ENCODE measurements at places on chromosomes 6 and 20.

DNA sequence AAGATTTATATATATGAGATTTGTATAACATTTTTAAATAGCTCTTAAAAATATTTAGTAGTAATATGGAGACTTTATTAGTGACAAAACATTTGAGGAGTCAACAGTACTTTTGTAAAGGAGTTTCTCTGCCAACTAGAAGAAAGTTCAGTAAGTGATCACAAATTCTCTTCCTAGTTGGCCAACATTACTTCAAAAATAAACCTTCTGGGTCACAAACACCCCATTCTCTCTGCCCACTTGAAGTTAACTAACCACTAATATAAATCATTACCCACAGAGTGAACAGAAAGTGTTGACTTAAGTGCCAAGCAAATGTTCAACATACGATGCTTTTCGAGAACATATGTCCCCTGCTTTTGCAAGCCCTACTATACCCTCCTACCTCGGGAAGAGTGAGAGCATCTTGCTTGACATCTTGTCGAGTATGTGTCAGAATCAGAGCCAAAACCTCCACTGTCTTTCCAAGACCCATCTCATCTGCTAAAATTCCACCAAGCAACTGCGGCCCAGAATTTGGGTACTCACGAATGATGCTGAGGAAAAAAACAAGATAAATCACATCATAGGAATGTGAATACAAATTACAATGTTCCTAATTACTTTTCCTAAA lies 16.9 kb downstream of the SHPRH start:
- no peak for DNase-seq

GRCh38 chr6:37369321-37370201 lies 15.8 kb downstream of the RNF8 start:
- DNase-seq, result no peak

DNA sequence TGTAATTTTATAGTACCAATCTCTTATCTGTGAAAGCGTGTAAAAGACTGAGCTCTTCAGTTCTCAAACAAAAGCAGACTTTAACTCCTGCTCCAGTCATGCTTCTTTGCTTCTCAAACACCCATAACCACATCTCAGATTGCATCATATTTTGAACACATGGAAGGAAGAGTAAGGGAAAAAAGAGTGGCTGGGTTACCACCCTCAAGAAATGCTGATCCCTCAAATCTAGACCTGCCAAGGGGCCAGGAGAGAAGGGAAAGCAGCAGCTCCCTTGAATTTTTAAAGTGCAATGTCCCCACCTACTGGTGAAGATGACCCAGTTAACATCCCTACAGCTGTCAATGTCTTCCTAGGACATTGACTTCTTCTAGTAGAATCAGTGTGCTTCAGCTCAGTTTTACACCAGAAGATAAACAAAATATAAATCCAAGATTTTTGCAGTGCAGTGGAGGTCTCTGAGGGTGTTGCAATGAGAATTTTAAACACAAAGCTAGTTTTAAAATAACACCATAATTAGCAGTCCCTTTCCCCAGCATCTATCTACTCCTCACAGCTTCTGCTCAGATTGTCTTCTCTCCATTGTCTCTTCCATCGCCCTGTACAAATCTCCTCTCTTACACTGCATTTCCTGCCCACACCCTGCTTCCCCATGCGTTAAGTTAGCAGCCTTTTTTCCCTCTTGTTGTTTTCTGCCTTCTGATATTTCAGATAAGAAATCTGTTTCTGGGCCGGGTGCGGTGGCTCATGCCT lies 22.6 kb upstream of the HLA-DQB2 start:
- no peak for DNase-seq

GRCh38 chr6:47342824-47343223 lies 33.1 kb upstream of the TNFRSF21 start:
- DNase-seq, result no peak

- DNase-seq, result no peak
Measured at GRCh38 chr6:52360601-52361413, 1.1 kb upstream of the PAQR8 start.

GRCh38 chr6:134816300-134816699 lies 133.6 kb downstream of the ALDH8A1 start:
- DNase-seq, result no peak

DNA sequence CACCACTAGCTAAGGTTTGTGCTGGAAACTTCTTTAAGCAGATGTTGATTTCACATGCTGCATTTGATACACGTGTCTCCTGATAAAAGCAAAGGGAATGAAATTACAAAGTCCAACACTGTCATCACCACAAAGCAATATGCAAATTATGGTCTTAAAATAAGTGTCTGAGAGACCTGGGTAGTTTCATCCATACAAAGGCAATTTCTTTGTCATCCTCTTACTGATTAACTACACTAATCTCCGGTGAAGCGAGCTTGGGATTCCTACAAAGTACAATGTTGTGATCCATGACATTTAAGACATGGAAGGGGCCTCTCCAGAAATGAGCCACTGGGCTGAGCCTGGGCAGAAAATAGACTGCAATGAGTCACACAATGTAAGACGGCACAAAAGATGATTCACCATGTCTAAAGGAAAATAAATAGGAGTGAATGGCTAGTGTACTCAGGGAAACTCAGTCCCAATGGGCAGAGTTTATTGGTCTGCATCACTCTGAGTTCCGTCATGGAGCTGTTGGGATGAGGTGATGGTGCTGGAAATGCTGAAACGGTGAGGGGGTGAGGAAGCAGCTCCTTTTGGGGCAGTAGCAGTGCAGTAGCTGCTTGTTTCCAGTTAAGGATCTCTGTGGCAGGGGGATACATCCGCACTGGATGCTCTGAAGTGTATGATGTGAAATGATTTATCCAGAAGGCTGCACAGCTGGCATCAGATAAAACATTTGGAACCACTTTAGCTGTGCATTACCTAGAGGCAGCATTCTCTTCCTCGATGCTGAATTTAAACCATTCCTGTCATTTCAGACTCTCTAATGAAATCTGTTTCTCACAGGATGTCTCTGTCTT lies 103.3 kb downstream of the IBTK start:
- DNase-seq, result no peak

DNA sequence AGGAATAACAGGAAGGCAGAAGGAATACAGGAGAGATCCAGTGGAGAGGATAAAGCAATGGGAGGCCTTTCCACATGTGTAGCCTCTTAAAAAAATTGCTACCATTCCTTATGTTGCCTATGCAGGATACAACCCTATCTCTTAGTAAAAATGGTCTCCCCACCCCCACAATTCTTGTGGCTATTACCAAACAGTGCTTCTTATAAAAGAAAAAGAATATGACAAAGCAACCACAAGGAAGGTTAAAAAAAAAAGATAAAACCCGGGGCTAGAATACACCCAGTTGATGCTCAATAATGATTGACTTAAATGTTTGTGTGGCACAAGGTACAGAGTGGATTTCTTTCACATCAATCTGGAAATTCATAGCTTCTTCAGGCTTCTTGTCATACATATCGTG lies 250.9 kb downstream of the HIVEP2 start:
- DNase-seq, result no peak

DNA sequence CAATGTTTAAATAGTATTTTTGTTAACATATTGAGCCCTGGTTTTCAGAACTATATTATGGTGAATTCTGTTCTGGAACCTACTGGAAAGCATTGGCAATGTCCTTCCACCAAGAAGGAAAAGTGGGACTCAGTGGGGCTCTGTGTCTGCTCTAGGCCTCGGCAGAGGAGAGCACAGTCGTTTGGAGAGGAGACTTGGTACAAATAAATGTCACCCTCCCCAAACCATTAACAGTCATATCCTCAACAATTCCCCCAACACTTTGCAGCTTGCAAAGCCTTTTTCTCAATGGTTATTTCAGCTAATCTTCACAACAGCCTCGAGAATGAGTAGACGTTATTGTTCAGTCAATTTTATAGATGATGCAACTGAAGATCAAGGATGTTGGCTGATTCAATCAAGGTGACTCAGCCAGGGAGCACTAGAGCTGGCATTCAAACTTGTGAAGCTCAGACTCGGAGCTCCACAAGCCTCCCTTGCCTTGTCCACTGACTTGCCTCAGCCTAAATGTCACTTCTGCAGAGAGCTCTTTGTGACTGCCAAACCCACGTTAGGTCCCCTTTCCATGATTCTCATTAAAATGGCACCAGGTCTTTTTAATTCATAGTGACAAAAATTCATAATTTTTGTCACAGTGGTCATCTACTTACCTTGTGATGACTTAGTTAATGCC lies 60.6 kb downstream of the TOX2 start:
- no peak for DNase-seq

DNA sequence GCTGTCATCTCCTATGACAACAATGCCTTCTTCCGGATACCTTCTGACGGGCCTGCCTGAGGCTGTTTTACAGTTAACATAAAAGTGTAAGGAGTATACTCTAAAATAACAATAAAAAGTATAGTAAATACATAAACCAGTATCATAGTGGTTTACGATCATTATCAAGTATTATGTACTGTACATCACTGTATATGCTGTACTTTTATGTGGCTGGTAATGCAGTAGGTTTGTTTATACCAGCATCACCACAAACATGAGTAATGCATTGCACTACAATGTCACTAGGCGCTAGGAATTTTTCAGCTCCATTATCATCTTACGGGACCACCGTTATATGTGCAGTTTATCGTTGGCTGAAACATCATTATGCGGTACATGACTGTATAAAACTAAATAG lies 76.5 kb downstream of the VEGFA start:
- DNase-seq, result no peak

DNA sequence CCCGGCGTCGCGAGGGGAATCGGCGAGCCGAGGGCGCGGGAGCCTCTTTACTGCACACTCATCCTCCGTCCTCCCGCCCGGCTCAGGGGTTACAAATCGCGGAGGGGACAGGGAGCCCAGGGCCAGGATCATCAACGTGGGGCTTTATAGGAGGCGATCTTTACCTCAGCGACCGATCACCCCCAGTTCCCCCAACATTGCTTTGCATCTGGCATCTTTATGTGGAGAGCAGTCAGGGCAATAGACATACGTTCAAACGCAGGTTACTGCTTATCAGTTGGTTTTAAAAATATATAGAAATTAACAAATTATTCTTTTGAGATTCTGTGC lies 634 bp downstream of the HSF2 start:
- no peak for DNase-seq

GRCh38 chr6:123994168-123994567 lies 190.5 kb downstream of the NKAIN2 start:
- DNase-seq, result no peak

DNA sequence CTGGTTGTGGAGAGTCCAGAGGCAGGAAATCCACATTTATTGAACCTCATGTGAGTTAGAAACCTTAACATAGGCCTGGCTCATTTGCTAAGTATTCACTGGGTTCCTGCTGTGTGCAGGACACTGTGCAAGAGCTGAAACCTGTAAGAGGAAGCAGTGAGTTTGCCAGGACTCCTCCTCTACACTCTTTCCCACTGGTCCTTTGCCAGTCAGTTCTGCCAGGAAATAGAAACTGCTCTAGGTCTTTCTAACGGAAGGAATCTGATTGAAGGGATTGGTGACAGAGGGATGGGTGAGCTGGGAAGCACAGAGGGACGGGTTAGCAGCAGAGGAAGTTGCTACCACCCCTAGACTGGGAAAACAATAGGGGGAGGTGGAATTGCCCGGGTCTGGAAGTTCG lies 234.2 kb upstream of the ECI2 start:
- DNase-seq, result no peak
